IPS DF 6.9 (cell line): ENCODE measurements at places on chromosomes 6 and 20.

DNA sequence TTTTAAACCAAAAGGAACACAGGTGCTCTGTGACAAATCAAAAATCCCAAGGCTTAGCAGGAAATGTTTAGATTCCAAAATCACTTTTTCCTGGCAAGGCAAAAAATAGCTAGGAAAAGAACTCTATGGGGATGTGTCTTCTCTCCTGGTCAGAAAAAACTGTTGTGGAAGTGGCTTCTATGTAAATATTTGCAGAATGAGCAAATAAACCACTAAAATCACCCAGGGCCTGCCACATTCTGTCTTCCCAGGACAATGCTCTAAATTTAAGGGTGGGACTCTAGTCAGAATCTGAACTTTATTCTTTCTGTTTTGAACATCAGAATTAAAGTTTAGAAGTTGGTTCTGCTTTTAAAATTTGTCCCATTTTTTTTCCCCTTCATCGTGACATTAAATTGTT, 29.3 kb downstream of the GCM1 start:
- DNase-seq, result no peak

DNA sequence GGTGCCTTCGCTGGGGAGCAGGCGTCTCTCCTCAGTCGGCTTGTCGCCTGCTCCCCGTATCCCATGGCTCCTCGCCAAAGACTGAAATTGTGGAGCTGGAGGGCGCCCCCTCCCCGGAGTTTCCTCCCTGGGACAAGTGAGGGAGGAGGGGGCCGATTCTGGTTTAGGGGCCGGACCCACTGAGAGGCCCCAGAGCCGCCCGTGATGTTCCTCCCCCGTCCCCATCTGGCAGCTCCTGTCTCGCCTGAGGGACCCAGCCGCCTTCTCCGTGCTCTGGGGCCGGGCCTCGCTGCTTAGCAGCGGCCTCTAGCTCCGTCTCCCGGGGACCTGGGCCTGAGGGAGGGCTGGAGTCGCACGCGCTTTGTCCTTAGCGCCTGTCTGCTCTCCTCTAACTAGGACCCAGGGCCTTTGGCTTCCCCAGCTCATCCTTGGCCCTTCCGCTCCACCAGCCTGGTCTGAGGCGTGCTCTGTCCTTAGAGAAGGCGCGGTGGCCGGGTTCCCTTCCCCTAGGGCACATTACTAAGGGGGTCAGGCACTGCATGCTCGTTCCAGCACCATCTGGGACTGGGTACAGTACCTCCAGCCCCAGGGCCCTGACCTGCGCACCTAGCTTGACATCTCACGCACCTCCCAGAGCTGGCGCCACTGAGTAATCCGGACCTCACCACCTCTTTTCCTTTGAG, 29.7 kb downstream of the SLC12A5 start:
- DNase-seq, result no peak

DNA sequence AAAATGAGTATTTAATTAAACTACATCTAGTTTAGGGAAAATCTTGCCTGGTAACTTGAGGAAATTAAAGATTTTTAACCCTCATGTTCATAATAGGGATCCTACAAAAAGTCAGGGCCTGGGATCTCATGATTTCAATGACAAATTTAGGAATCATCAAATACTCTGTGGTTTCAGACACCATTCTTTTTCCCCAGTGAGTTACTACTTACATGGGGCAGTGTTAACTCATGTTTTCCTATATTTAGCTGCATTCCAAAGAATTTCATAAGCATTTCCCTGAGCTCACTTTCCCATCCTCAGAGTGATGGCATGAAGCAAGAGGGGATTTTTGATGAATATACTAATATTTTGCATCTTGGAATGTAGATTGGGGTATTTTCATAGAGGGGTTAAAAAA, 321.7 kb downstream of the CENPW start:
- DNase-seq, result no peak

- DNase-seq, result no peak
Observed at GRCh38 chr6:154515826-154516225, 5.3 kb upstream of the CNKSR3 start.

GRCh38 chr6:104286641-104287040, 573.1 kb downstream of the HACE1 start:
- no peak for DNase-seq

DNA sequence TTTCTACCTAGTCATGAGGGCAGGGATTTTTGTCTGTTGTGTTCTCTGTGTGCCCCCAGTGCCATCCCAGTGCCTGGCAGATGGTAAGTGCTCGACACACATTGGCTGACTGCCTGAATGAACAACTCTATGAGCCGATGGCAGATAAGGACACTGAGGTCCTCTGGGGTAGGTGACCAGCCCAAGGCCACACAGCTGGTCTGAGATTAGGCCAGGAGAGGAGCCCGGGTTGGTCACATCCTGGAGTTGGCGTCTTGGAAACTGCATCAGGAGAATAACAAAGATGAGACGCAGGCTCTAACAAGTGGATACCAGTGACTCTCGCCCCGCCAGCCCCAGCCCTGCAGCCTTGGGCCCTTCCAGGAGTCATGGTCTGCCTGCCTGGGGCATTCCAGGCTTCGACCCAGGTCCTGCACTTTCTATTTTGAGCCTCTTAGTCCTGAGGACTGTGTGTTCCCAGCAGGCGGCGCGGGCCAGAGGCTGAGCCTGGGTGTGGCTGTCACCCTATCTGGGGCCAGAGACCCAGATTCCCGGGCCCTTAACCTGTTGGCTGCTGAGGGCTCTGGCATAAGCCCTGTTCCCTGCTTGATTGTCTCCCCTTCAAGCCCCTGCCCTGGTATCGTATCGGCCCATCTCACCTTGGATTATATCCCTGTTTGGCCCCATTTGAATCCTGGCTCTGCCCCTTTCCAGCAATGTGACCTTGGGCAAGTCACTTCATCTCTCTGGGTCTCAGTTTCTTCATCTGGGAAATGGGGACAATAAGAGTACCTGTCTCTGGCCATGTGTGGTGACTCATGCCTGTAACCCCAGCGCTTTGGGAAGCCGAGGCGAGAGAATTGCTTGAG, 88.3 kb downstream of the CEBPB start:
- no peak for DNase-seq

DNA sequence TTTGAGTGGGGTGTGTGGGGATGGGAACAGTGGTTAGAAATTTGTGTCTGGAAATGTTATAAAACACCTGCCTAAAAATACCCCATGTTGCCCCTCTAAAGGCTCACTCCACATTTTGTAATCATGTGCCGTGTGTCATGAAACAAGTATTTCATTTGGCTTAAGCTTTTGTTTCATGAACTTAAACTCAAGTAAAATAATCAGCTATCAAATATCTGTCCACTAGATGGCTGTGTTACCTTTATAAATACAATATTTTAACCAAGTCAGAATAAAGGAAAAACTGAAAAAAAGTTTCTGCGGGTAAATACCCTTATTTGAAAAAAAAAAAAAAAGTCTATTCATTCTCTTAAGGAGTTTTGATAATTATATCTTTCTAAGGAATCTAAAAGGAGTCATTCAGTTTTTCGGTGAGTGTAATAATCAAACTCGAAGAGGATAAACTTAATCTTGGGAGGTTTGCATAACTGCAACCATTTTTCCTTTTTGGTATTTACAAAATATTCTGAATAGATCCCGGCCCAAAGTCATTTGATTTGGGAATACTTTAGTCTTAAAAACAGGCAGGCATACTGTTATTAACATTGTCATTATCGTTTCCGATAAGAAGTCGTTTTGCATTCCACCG, 29.9 kb upstream of the MTRF1L start:
- no peak for DNase-seq

- no peak for DNase-seq
Observed at GRCh38 chr6:25136854-25137253, 142.3 kb upstream of the CARMIL1 start.

DNA sequence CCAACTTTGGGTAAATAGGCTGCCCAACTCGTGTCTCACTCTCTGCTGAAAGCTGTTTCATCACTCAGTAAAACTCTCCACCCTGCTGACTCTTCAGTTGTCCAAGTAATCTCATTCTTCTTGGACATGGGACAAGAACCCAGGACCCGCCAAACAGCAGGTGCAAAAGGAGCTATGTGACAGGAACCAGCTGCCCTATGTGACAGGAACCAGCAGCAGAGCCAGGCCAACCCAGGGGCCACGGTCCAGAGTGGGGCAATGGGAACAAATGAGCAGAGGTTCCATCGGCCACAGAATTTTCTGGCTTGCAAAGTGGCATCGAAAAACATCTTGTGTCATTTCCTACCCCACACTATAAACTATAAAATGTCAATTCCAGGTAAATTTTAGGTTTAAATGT, 56.5 kb downstream of the MOXD1 start:
- no peak for DNase-seq

- no peak for DNase-seq
Observed at GRCh38 chr6:17721671-17722070, 14.9 kb upstream of the NUP153 start.

GRCh38 chr20:46190478-46191167, 72.5 kb downstream of the CD40 start:
- DNase-seq, result no peak

DNA sequence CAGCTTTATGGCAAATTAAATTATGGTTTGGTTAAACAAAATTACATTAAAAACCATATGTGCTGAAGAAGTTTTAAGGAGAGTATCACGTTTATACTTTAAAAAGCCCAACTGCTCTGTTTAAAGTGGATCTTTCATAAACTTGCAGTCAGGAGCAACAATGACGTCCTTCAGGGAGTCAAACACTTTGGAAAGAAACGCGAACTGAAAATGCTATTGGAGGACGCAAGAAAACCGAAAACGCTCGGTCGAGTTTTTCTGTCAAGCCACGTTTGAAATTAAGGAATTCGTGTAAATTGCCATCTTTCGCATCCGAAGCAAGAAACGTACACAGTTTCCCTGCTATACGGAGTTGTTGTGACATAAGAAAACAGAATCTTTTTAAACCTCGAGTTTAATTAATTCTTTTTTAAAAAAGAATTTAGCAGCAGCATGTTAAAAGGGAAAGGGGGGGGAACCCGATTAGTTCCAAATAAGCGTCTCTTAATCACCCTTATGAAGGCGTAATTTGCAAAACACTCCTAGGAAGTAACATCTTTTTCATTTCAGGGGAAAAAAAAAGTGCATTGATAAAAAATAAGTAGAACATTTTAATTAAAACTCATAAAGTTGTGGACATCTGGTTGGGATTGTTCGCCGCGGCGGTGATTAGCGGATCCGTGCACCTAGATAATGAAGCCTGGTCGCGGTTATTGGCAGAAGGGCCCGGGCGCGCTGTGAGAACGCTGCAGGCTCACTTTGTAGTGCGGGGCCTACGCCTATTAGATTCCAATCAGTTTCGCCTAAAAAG, 295.4 kb downstream of the TFAP2C start:
- no peak for DNase-seq

GRCh38 chr6:107660839-107661238, 163.3 kb downstream of the SCML4 start:
- DNase-seq, result no peak

DNA sequence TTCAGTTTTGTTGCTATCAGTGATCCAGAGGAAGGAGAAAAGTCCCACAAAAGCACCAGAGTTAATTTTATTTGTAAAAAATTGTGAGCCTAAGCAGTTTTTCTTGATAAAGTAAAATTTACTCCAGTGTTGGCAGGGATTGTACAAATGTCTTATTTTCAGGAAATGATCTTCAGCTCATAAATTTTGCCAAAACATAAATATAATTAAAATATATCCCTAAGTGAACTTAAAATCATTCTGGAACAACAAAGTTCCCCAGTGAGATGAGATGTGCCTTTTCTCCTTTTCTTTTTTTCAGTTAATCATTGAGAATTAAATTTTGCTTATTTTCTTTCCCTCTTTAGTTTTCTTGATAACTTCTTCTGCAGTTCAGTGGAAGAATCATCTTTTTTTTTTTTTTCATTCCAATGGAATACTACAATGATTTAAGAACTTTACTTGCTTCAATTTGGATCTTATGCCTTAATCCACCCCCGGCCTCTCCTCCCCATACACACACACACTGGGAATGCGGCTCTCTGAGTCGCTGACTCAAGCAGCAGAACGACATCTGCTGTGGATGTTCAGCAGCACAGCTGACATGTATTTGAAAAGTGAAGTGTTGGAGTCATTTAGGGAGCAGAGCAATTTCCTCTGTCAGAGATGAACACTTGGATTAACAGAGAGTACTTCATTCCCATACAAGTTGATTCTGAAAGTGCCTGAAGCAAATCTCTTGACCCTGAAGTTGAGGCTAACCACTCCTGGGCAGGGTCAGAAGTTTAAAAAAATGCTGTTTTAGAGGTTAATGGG, 27.7 kb upstream of the LAMA4 start:
- DNase-seq, result no peak
